ENCODE measurements at places on chromosomes 5 and 9.

DNA sequence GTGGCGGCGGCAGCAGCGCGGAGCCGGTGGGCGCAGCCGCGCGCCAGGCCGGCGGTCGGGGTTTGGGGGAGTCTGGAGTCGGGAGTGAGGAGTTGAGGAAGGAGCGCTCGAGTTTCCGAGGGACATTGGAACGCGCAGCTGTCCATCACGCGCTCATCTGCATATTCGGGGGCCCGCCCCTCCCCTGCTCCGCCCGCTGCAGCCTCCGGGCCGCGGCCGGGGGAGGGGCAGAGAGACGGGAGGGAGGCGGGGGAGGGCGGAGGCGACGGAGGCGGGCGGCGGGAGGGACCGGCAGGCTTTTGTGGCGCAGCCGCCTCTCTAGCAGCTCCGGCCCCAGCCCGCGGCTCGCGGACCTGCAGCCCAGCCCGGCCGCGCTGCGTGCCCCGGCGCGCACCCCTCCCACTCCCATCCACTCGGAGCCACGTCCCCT, at the start of gene IRX2:
IRX2 (minus strand) TSS at position 86 of the 430 bp plus-strand sequence. CDS start 264 bp downstream, outside the sequence.
- DNase-seq: peak; percentile 93

- peak; percentile 57 for DNase-seq
Observed at GRCh38 chr5:64074533-64074932, 91.1 kb upstream of the RNF180 start.

DNA sequence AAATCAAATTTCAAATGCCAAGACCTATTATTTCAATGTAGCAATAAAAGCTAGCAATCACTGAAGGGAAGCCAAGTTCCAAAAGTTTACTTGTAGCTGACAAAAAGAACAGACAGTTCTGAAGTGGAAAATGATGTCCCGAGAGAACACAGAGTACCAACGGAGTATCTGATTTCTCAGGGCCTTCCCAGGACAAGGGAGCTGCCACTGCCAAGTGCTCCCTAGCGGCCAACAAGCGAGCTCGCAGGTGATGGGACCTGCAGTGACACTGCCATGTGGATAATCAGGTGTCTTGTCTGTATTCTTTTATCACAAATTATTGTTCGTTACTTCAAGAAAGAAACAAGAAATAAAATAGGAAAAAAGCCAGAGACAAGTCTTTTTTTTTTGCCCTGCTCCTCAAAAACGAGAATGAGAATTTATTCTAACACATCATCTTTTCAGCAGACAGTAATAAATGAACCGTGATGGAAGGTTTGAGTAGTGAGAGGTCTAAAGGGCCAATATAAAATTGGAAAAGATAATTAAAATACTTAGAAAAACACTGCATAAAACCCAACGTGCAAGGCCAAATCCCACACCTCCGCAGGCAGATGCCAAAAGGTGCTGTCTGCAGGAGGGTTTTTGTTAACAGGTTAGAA, 159.4 kb downstream of the MYO10 start:
- no peak for DNase-seq

DNA sequence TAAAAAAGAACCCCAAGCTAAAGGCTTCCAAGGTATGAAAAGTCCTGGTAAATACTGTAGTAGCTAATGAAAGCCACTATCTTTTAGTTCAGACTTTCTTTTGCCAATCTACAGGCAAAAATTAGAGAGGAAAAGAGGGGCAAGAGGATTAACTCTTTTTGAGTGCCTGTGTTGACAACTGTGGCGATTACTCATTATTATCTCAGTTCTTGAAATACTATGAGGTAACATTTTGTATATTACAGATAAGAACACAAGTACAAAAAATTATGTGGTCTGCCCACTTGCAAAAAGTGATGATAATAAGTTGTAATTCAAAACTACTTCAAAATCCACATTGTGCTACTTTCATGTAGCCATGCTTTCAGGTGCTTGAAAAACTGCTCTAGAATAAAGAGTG, 144.0 kb downstream of the DTWD2 start:
- DNase-seq: no peak

- DNase-seq: no peak
Observed at GRCh38 chr5:124706051-124706450, 40.4 kb downstream of the ZNF608 start.

DNA sequence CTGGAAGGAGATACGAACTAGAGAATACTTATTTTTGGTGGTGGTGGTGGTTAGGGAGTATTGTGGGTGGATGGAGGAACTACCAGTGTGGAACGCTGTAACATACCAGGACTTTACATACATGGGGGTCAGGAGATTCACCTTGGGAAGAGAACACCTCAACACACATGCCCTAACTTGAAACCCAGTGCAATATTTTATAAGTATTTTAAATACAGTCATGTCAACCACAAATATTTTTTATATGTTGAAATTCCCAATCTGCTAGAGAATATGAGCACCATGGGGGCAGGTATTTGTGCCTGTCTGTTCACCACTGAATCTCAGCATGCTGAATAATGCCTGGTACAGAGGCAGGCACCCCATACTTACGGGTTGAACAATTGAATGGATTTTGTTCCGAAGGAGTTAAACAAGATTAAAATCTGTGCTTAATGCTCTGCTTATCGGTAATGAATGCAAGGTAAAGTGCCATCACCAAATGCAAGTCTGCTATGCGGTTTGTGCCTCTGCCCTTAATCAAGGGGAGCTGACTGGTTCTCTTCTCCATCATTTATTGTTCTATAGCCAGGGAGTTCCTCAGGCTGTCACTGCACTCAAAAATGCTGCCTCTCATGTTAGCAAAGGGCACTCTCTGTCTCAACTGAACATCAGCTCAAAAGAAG, 65.3 kb downstream of the RASEF start:
- DNase-seq: no peak

GRCh38 chr5:97531549-97531948, 348.5 kb upstream of the RIOK2 start:
- DNase-seq: no peak

GRCh38 chr9:92266486-92266885, 27.0 kb downstream of the IARS1 start:
- peak; percentile 78 for DNase-seq

GRCh38 chr9:132387133-132387532, 19.5 kb downstream of the TTF1 start:
- no peak for DNase-seq

GRCh38 chr5:119021149-119021732, 32.9 kb upstream of the DTWD2 start:
- DNase-seq: no peak

GRCh38 chr9:111298111-111298510, 31.9 kb downstream of the OR2K2 start:
- DNase-seq: no peak

- DNase-seq: no peak
Observed at GRCh38 chr5:72324189-72324825, 4.1 kb downstream of the PTCD2 start.

DNA sequence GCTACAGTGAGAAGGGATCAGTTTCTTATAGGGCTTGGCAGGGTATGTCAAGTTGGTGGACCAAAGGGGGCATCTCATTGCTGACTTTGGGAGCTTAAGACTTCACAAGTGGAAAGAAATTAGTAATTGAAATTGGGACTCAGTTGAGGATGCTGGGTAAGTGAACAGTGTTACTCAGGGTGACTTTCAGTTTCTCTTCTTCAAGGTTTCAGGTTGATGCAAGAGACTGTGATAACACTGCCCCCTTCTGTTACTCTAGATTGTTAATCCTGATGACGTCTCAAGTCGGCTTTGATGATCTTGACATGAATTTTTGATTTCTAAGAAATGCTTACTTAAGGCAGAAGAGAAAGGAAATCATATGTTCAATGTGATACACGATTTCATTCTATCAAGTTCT, 21.3 kb downstream of the KCTD16 start:
- no peak for DNase-seq

- no peak for DNase-seq
Observed at GRCh38 chr9:109482391-109482916, 15.7 kb downstream of the PTPN3 start.

DNA sequence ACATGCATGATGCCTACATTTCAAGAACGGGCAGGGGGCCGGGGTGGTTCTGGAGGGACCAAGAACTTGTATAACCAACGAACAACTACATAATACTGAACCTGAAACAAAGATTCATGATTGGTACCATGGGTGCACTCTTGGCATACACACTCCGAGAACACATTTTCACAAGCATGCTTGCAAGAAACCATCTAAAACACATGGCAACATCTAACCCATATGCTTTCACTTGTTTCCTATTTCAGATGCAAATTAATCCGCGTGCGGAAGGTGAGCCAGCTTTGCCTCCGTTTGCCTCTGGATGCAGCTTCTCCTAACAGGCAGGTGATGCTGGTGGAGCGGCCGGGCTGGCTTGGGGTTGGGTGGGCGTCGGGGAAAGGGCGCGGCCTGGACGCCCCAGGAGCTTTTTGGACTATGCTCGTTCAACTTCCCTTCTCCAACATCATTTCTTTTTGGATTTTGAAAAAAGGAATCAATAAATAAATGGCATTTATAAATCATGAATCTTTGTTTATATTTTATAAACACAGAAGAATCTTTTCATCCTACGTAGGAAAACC, 12.5 kb upstream of the SEC16A start:
- no peak for DNase-seq

DNA sequence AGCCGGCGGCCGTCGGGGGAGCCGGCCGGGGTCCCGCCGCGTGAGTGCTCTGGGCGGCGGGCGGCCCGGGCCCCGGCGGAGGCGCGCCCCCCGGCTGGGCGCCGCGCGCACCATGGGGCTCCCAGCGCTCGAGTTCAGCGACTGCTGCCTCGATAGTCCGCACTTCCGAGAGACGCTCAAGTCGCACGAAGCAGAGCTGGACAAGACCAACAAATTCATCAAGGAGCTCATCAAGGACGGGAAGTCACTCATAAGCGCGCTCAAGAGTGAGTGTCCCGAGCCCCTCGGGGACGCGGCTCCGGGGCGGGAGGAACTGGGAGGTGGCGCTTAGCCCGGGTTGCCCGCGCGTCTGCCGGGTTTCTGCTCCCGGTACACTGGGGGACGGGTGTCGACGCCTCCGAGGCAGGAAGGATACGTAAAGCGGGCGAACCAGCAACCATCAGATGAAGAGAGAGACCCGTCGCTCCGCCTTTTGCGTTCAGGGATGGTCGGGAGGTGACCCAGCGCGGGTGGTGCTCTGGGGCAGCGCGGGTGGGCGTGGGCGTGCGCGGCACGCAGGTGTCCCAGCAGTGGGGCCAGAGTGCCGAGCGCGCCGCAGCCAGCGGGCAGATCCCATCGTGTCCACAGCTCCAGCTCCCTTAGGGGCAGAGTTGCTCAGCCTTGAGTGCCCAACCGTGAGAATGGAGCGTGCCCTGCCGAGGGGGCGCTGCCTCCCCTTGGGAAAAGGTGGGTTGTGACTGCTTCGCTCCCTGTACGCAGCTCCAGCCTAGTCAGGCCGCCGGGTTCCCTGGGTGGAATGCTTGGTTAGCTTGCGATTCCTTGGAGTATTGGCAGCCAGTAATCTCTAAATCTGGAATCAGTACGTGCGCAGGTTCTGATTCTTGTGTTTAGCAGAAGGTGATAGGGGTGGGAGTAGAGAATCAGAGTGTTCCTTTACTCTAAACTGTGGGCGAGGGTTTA, 753 bp downstream of the ARHGAP26 start:
- peak; percentile 49 for DNase-seq

DNA sequence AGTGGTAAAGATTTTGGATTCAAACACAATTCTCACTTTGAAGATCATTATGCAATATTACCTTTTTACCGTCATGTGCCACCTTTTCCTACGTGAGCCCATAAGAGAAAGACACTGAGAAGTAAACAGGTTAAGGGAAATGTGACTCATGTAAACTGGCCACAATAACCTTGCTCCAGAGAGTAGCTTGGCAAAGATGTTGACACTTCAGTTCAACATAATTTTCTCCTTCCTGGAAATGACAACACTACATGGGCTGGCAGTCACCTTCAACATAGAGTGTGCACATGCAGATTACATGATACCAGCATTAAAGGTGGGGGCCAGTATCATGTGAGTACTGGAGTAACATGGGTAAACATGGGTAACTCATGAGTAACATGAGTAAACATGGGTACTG, 141.9 kb downstream of the CDK5RAP2 start:
- DNase-seq: no peak

GRCh38 chr5:55544341-55544740, 9.6 kb upstream of the PLPP1 start:
- no peak for DNase-seq

- peak; percentile 4 for DNase-seq
Observed at GRCh38 chr9:93659837-93660177, 83.4 kb downstream of the PHF2 start.

DNA sequence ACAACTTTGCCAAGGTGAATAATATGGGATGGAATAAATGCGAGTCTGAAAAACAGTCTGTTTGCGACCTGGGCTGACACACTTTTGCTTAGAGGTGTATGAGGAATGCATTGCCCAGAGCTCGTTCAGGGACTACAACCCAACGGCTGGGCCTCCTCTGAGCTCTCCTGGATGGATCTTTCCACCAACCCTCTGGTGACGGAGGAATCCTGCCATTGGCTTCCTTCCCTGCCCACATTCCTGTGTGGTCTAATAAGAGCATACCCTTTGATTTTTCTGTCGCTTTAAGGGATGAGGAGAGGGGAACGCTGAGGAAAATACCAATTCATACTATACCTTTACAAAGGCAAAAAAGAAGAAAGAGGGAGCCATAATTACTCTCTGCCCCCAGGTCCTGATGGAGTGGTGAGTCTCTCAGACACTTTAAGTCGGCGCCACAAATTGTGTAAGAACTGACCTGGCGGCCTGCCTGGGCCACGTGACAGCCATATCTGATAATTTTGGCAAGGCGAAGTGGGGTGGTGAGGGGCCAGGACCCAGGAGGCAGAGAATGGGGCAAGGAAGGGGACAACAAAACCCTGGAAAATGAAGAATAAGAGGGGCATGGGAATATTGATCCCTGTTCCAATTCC, 265.2 kb upstream of the MSX2 start:
- no peak for DNase-seq

DNA sequence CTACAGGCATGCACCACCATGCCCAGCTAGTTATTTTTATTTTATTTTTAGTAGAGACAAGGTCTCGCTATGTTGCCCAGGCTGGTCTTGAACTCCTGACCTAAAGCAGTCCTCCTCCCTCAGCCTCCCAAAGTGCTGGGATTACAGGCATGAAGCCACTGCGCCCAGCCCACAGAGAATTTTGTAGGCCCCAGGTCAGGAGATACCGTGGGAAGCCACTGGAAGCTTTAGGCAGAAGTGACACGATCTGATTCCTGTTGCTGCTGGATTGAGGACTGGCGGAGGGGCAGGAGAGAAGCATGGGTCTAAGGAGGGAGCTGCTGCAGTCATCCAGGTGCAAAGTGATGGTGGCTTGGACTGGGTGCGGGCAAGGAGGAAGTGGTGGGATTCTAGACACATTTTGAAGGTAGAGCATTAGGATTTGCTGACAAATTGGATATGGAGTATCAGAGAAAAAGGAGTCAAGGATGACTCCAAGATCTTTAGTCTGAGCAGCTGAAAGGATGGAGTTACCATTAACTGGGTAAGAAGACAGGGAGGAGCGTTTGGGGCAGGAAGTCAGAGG, 20.7 kb downstream of the TCF7 start:
- no peak for DNase-seq

- DNase-seq: no peak
Observed at GRCh38 chr9:137499858-137500661, 40.9 kb upstream of the NSMF start.

DNA sequence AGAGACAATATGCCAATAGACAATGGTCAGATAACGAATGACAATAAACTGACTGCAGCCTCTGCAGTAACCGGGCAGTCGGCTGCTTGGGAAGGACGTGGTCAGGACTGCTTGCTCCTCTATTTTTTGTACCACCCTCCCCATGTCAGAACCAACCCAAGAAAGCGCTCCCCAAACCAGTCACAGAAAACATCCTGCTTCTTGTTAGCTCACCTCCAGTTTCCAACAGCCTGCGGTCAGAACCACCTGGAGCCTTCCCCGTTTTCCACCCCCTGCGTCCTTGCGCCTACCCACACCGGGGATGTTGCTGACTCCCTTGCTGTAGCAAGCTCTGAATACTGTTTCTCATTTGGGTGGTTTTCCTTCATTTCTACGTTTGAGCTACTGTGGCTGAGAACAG, 1.7 kb upstream of the MRNIP start:
- no peak for DNase-seq
